ENCODE measurements at places on chromosomes 3 and 15.

GRCh38 chr3:78918361-78919020 lies 849.3 kb downstream of the ROBO1 start:
- DNase-seq = peak; percentile 54

DNA sequence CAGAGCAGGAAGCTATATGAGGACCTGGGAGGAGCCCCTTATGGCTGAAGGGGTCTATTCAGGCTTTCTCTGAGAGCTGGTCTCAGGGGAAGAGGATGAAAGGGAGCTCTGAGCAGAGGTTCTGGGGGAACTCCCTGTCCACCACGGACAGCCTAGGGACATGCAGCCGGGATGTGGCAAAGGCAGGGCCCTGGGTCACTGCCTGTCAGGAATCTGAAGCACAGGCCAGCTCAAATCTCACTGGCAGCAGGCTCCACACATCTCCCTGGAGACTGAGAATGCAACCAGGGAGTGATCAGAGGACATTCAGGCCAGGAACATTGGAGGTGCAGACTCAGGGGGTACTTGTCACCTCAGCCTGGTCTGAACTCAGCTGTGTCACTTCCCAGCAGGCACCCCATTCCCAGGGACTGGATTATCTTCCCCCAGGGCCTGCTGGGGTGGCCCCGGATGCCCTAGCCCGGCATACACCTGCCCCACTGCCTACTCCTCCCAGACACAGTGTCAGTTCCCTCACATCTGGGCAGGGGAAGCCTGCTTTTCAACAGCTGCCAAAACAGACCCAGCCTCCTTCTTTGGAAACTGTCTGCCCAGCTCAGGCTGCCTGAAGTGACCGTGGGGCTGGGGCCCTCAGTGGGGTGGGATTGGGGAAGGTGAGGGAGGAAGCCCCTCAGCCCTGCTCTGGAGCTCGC lies 18.3 kb upstream of the SEMA3F start:
- DNase-seq = no peak

- DNase-seq = peak; percentile 63
Observed at GRCh38 chr3:192875971-192876565, 41.6 kb downstream of the MB21D2 start.

DNA sequence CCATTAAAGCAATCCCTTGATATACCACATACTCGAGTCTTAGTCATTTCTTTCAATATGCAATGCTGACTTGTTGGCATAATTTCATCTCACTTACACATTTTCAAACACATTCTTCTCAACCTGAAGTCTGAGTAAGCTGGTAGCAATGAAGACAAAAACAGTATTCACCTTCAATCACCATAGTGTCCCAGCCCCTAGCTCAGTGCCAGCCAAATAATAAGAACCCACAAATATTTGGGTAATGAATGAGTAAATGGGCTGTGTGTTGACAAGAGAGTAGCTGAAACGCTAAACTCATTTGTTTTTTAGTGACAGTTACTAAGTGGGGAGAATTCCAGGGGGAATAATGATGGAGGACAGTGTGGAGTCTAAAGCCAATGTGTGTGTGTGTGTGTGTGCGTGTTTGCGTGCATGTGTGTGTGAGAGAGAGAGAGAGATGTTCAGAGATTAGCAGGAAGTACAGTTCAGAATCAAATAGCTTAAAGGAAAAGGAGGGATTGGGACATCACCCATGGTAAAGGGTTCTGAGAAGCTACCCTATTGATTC lies 165.7 kb downstream of the GAP43 start:
- peak; percentile 99 for DNase-seq

GRCh38 chr3:5213574-5213966 lies 26.1 kb downstream of the EDEM1 start:
- no peak for DNase-seq

DNA sequence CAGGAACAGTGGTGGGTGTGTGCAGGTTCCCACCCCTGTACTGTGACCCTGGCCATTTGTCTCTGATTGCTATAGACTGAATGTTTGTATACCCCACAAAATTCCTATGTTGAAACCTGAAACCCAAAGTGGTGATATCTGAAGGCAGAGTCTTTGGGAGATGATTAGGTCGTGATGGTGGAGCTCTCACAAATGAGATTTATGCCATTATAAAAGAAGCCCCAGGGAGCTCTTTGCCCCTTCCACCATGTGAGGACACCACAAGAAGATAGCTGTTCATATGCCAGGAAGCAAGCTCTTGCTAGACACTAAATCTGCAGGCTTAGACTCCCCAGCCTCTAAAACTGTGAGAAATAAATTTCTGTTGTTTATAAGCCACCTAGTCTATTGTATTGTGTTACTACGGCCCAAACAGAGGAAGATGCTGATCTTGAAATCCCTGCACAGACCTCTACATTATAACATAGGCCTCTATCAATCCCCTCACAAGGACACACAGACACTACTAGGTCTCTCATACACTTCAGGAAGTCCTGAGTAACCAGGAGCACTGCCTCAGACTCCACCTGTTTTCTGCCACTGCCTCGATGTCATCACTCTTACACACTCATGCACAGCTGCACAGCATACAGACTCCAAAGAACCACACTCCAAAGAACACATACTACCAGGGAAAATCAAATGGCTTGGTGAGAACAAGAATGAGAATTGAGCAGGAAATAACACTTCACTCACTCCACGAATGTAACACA lies 14.7 kb downstream of the IGSF11 start:
- no peak for DNase-seq

- peak; percentile 24 for DNase-seq
Observed at GRCh38 chr3:58991026-58991425, 58.8 kb downstream of the CFAP20DC start.

DNA sequence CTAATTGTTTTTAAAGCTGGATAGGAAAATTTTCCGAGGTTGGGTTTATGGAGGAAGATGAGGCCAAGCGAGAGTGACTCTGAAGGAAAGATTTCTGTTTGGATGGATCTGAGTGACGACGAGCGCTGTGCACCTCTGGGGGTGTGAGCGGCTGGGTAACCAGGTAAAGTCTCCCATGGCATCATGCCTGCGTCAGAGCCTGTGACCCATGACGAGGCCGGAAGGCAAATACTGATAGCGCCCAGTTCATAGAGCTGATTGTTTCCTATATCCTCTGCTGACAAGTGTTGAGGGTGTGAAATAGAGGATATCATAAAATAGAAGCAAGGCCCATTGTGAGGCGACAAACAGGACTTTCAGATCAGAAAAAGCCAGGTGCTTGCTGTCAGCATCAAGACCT lies 33.7 kb upstream of the MAGEF1 start:
- no peak for DNase-seq

GRCh38 chr3:194998417-194998816 lies 272.5 kb downstream of the XXYLT1 start:
- DNase-seq = no peak

- peak; percentile 18 for DNase-seq
Observed at GRCh38 chr3:42473083-42473932, 29.1 kb upstream of the VIPR1 start.

GRCh38 chr3:162082516-162082915 lies 585.9 kb downstream of the OTOL1 start:
- no peak for DNase-seq

- DNase-seq = peak; percentile 89
Observed at GRCh38 chr3:141360888-141361598, 7.3 kb upstream of the ZBTB38 start.

DNA sequence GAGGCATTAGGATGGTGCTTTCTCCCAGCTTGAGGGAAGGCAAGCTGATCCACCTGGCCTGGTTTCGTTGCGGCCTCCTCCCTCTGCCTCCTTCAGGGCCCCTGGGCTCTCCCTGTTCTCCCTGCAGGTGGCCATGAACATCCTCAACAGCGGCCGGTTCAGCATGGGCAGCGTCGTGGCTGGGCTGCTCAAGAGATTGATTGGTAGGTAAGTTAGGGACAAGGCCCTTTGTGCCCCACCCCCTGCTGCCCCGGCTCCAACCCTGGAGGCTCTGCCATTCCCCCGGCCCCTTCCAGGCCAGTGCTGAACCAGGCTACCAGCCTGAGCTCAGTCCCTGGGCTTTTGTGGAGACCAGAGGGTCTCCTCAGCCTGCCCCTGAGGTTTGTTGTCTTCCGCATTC lies 23.0 kb downstream of the ACAD9 start:
- no peak for DNase-seq

GRCh38 chr15:67897646-67898339 lies 57.9 kb upstream of the RNU6-1 start:
- no peak for DNase-seq

DNA sequence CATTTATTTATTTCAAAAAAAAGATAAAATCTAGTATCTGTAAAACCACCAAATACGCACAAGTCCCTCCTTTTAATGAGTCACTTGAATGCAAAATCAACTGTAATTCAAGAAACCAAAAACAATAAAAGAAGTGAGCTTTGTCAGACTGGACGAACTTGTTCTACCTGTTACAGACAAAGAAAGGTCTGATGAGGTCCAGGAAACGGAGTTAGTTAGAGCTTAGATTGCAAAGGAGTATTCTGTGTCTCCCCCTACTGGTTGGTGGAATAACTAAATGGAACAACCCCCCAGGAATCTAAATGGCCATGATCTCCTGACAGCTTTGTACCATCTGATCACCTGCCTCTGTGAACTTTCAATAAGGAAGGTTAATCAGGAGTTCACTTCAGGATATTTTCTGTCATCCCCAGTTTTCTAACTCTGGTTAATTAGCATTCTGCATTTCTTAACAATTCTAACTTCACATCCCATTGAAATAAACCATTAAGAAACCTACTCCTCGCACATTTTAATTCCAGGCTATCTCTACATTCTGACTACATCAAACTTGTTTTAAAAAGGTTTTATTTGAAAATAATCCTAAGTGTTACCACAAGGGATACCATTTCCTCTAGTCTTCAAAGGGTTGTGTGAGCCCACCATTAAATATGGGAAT lies 333.0 kb upstream of the SATB1 start:
- peak; percentile 28 for DNase-seq

GRCh38 chr3:178645503-178645902 lies 109.3 kb downstream of the KCNMB2 start:
- no peak for DNase-seq

Data from fibroblast of skin of right quadriceps (primary cell).